ENCODE measurements at places on chromosomes 12 and 14. TPM values are rescaled to one million over a fixed set of nuclear protein-coding genes. Genes with fewer than 3 reads are reported as not detected.

DNA sequence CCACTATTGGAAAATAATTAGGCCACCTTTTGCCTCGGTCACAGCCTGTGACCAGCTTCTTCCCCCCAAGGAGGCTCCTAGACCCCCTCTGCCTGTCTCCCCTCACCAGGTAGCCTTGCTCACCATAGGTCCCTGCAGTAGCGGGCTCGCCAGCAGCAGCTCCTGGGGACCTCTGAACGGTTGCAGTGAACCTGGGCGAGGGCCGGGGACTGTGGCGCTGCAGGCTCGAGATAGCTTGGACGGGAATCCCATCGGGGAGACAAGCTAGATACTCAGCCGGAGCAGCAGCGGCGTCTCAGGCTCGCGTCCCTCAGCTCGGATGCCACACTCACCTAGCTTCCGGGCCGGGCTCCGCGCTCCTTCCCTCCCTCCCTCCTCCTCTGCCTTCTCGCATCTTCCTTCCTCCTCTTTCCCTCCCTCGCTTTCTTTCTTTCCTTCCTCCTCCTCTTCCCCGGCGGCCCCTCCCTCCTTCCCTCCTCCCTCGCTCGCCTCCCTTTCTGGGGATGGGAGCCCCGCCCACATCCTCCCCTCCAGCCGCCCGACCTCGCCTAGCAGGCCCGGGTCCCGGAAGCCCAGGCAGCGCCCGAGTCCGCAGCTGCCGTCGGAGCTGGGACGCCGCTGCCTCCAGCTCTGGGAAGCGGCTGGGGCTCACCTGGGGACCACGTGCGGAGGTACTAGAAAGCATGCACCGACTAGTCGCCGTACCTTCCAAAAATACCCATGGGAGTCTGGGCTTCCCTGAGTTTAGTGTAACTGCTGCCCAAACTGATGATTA, at the start of gene BMP4:
TSS of gene BMP4 (minus strand) at position 399 of the 775 bp plus-strand sequence. CDS start 4,603 bp downstream, outside the sequence.
- H3K27ac ChIP-seq, result peak within 1 kb of the TSS; percentile 77
- peak within 1 kb of the TSS; percentile 43 for H3K4me3 ChIP-seq
- DNase-seq, result peak; percentile 65
- H3K27me3 ChIP-seq, result no peaks in the 10 kb centered on the region
- peaks cover 52% of the 10 kb centered on the region for H3K4me1 ChIP-seq

DNA sequence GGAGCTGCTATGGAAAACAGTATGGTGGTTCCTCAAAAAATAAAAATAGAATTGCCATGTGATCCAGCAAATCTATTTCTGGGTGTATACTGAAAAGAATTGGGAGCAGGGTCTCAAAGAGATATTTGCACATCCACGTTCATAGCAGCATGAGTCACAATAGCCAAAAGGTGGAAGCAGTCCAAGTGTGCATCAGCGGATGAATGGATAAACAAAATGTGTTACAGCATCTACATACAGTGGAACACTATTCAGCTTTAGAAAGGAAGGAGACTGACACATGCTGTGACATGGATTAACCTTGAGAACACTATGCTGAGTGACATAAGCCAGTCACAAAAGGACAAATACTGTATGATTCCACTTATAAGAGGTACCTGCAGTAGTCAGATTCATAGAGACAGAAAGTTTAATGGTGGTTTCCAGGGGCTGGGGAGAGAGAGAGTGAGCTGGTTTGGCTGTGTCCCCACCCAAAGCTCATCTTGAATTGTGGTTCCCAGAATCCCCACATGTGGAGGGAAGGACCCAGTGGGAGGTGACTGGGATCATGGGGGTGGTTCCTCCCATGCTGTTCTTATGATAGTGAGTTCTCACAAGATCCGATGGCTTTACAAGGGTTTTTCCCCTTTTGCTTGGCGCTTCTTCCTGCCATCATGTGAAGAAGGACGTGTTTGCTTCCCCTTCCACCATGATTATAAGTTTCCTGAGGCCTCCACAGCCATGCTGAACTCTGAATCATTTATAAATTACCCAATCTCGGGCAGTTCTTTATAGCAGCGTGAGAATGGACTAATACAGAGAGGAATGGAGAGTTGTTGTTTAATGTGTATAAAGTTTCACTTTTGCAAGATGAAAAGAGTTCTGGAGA, 17.6 kb upstream of the TBC1D30 start:
- no peaks in the 10 kb centered on the region for H3K27me3 ChIP-seq
- no peaks in the 10 kb centered on the region for H3K4me1 ChIP-seq

GRCh38 chr14:57071639-57072038, 197.1 kb downstream of the EXOC5 start:
- H3K27me3 ChIP-seq, result no peaks in the 10 kb centered on the region
- no peak overlapping the region for H3K27ac ChIP-seq
- no peak overlapping the region for H3K4me3 ChIP-seq
- no peaks in the 10 kb centered on the region for H3K4me1 ChIP-seq

GRCh38 chr12:128057586-128057985, 209.4 kb upstream of the TMEM132C start:
- no peak overlapping the region for H3K4me3 ChIP-seq
- DNase-seq, result no peak
- H3K36me3 ChIP-seq, result no peaks in the 10 kb centered on the region
- H3K4me1 ChIP-seq, result no peaks in the 10 kb centered on the region
- H3K27ac ChIP-seq, result no peak overlapping the region

DNA sequence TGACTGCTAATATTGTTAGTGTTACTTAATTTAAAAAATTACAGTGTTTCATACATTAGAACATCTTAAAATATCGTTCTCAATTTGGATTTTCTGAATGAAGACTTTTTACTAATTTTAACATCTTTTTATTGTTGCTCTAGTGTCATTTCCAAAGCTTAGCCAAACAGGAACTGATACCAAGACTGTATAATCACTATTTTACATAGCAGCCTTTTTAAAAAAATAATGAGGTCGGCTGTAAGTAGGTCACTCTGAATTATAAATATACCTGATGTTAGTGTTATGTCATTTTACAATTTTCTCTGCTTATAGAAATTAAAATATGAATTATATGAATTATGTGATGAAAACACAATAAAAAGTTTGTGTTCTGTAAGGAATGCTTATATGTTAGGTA, 321.5 kb downstream of the TMEM117 start:
- H3K4me3 ChIP-seq, result no peak overlapping the region
- no peaks in the 10 kb centered on the region for H3K27me3 ChIP-seq
- H3K4me1 ChIP-seq, result no peaks in the 10 kb centered on the region
- no peak overlapping the region for H3K27ac ChIP-seq
- no peaks in the 10 kb centered on the region for H3K36me3 ChIP-seq

DNA sequence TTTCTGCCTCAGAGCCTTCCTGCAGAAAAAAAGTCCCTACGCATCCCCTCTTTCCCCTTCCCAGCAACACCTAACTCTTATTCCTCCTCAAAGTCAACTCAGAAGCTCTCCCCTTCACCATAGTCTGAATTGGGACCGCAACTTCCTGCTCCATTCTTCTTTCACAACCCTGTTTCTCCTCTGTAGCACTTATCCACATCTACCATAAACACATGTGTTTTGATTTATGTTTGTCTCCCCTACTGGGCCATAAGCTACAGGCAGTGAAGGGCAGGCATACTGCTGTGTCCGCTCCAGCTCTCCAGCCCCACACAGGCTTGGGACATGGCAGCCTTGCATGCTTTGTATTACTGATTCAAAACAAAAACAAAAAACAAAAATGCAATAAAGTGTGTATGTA, 5.9 kb downstream of the SDR9C7 start:
- H3K4me3 ChIP-seq, result no peak overlapping the region
- no peak overlapping the region for H3K27ac ChIP-seq
- no peaks in the 10 kb centered on the region for H3K36me3 ChIP-seq
- no peak for DNase-seq
- no peaks in the 10 kb centered on the region for H3K27me3 ChIP-seq

GRCh38 chr12:27852742-27853141, 72.7 kb upstream of the MANSC4 start:
- DNase-seq, result no peak
- no peak overlapping the region for H3K27ac ChIP-seq
- no peaks in the 10 kb centered on the region for H3K36me3 ChIP-seq
- H3K4me3 ChIP-seq, result no peak overlapping the region

DNA sequence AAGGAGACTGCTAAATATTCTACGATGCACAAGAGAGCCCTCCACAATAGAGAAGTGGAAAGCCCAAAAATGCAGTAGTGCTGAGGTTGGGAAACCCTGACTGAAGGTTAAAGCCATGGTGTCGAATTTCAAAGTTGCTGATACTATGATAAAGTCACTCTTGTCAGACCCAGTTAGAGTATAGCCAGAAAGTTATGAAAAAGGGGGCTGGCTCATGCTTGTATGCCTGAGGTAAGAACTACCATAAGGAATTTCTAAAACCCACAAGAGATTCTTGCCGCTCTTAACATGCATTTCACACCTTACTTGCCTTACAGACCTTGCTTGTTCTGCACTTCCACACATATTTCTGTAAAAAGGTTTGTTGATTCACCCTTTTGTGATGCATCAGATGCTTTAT, 184.6 kb downstream of the SLC6A15 start:
- H3K36me3 ChIP-seq, result no peaks in the 10 kb centered on the region
- H3K4me1 ChIP-seq, result no peaks in the 10 kb centered on the region
- no peaks in the 10 kb centered on the region for H3K27me3 ChIP-seq
- no peak overlapping the region for H3K27ac ChIP-seq

GRCh38 chr14:68682166-68683103, 110.4 kb downstream of the ZFP36L1 start:
- H3K27ac ChIP-seq, result peak overlapping the region; percentile 90
- no peaks in the 10 kb centered on the region for H3K36me3 ChIP-seq
- no peak overlapping the region for H3K4me3 ChIP-seq

Gene LMNTD1
- total RNA-seq, result not detected

Gene EP400
- 27.8 TPM for total RNA-seq

Gene RFX4
- not detected for total RNA-seq

GRCh38 chr12:26028953-26029735, 70.7 kb downstream of the RASSF8 start:
- no peaks in the 10 kb centered on the region for H3K4me1 ChIP-seq
- H3K4me3 ChIP-seq, result no peak overlapping the region
- H3K27ac ChIP-seq, result peak overlapping the region; percentile 68
- H3K36me3 ChIP-seq, result no peaks in the 10 kb centered on the region

All from tibial nerve (tissue), 4 donors.